Activated naive CD4-positive, alpha-beta T cell treated with anti-CD3 and anti-CD28 coated beads for 36 hours (primary cell): ENCODE measurements at places on chromosomes 13 and 19.

DNA sequence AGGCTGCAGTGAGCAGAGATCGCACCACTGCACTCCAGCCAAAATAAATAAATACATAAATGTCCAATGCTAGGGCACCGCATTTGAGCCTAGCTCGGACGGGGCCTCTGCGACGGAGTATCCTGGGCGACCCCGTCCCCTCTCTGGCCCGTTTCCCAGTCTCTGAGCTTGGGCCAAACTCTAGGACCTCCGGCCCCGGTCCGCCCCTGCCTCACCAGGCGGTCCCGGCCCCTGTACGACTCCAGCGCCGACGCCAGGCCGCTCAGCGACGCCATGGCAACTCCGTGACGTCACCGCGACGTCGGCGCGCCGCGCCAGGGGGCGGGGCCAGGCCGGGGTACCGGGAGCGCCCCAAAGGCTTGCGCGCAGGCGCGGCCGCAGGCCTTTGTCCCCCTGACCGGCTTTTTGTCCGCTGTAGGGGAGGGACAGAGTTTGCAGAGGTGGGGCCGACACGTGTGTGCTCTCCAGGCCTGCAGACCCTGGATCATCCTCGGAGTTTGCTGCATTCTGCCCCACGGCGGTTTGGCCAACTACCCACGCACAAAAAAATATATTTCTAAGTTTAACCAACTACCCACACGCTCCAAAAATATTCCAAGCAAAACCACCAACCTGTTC is at the start of gene PEX11G:
Gene PEX11G, minus strand, starts transcription at position 300 of the 618 bp plus-strand sequence. Its CDS starts 25 bp downstream, at position 275.
- H3K4me3 ChIP-seq: peak within 1 kb of the TSS; percentile 78
- no peaks in the 10 kb centered on the region for H3K27me3 ChIP-seq
- H3K4me1 ChIP-seq: peaks cover 14% of the 10 kb centered on the region
- no peaks in the 10 kb centered on the region for H3K36me3 ChIP-seq
- DNase-seq: peak; percentile 90
- H3K27ac ChIP-seq: peak within 1 kb of the TSS; percentile 71

- H3K36me3 ChIP-seq: no peaks in the 10 kb centered on the region
- H3K4me1 ChIP-seq: peaks cover 6% of the 10 kb centered on the region
- H3K4me3 ChIP-seq: no peak overlapping the region
- H3K27ac ChIP-seq: no peak overlapping the region
Measured at GRCh38 chr19:55146078-55146704, 2.8 kb downstream of the TNNT1 start.

GRCh38 chr13:28320209-28320608 is 174.7 kb downstream of the FLT1 start:
- no peaks in the 10 kb centered on the region for H3K36me3 ChIP-seq
- H3K4me1 ChIP-seq: no peaks in the 10 kb centered on the region
- H3K4me3 ChIP-seq: no peak overlapping the region
- H3K27me3 ChIP-seq: no peaks in the 10 kb centered on the region

DNA sequence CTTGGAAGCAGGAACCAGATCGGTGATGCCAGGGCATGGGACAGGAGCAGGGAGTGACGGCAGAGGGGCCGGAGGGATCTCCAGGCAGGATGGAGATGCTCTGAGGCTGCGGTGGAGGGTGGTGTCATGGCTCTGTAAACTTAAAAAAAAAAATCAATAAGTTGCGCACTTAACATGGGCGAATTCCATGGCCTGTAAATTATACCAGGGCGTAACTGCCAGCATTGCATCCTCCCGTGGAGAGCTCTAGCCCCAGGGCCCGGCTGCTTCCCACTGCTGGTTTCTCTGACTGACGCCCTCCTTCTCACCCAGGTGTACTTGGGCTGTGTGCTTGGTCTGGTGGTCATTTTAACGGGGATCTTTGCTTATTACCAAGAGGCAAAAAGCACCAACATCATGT is 8.7 kb downstream of the ATP12A start:
- no peak overlapping the region for H3K4me3 ChIP-seq
- no peak for DNase-seq
- no peaks in the 10 kb centered on the region for H3K36me3 ChIP-seq

- no peaks in the 10 kb centered on the region for H3K36me3 ChIP-seq
- no peaks in the 10 kb centered on the region for H3K4me1 ChIP-seq
- no peak overlapping the region for H3K27ac ChIP-seq
- no peak for DNase-seq
Measured at GRCh38 chr13:98242403-98242802, 65.3 kb upstream of the RNF113B start.

GRCh38 chr13:106391271-106391670 is 144.2 kb downstream of the EFNB2 start:
- no peaks in the 10 kb centered on the region for H3K4me1 ChIP-seq
- peaks cover 6% of the 10 kb centered on the region for H3K27me3 ChIP-seq
- no peak overlapping the region for H3K4me3 ChIP-seq
- no peak for DNase-seq

DNA sequence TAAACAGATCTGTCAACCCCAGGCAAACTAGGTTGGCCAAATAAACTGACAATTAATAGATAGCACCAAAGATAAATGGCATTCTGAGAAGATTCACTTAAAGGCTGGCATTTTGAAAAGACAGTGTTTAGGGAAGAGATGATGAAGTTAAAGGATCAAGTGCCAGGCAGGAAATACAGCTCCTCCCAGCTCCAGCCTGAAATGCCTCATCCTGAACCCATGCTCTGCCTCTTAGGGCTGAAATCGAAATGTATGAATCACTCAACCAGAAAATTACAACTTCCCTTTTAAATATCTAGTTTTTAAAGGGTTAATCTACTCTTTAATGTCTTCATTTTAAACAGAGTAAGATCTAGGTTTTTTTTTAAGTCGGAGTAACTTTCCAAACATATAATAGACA is 171.2 kb upstream of the UBL3 start:
- no peak for DNase-seq
- no peak overlapping the region for H3K27ac ChIP-seq
- no peak overlapping the region for H3K4me3 ChIP-seq
- H3K36me3 ChIP-seq: no peaks in the 10 kb centered on the region
- H3K4me1 ChIP-seq: no peaks in the 10 kb centered on the region
- H3K27me3 ChIP-seq: no peaks in the 10 kb centered on the region

DNA sequence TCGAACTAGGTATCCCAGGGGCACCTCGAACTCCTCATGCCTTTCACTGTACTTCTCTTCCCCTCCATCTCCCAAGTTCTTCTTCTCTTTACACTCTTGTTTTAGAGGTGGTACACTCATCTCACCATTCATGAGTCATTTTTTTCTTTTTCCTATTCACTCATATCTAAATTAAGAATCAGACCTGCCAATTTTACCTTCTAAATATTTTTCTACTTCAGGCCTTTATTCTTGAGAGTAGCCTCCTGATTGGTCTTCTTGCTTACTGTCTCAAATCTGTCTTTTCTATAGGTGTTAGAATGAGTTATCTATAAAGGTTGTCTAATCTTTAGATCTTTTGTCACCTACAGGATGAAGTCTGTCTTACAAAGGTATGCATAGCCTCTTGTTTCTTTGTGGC is 20.7 kb downstream of the TDRD3 start:
- no peak overlapping the region for H3K27ac ChIP-seq
- H3K36me3 ChIP-seq: peaks cover 13% of the 10 kb centered on the region
- no peak overlapping the region for H3K4me3 ChIP-seq
- DNase-seq: no peak

DNA sequence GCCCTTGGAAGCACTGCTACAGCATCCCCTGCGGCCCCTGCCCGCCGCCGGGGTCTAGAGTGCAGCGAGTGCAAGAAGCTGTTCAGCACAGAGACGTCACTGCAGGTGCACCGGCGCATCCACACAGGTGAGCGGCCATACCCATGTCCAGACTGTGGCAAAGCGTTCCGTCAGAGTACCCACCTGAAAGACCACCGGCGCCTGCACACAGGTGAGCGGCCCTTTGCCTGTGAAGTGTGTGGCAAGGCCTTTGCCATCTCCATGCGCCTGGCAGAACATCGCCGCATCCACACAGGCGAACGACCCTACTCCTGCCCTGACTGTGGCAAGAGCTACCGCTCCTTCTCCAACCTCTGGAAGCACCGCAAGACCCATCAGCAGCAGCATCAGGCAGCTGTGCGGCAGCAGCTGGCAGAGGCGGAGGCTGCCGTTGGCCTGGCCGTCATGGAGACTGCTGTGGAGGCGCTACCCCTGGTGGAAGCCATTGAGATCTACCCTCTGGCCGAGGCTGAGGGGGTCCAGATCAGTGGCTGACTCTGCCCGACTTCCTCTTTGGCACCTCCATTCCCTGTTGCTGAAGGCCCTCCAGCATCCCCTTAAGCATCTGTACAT is 4.9 kb downstream of the ZNF574 start:
- peaks cover 27% of the 10 kb centered on the region for H3K4me1 ChIP-seq
- no peaks in the 10 kb centered on the region for H3K27me3 ChIP-seq
- no peak overlapping the region for H3K27ac ChIP-seq

DNA sequence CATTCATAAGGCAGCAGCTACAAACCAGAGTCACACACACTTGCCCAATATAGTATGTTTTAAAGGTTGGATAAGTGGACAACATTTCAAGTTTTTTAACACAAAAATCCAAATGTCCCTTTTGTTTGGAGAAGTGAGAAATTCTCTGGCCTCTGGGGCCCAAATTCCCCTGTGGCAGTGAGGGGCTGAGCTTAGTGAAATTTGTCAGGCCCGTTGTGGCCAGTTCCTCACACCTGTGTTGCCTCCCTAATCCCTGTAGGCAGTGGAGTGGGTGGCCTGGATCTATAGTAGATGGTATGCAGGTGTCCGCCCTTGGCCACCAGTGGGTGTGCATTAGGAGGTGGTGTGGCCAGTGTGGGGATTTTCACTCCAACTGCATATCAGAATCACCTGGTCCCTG is 6.7 kb downstream of the WDR62 start:
- H3K4me1 ChIP-seq: peaks cover under 1% of the 10 kb centered on the region
- no peaks in the 10 kb centered on the region for H3K27me3 ChIP-seq
- H3K36me3 ChIP-seq: peaks cover 22% of the 10 kb centered on the region

- peak overlapping the region; percentile 81 for H3K27ac ChIP-seq
- peaks cover 17% of the 10 kb centered on the region for H3K4me1 ChIP-seq
- no peaks in the 10 kb centered on the region for H3K36me3 ChIP-seq
- no peaks in the 10 kb centered on the region for H3K27me3 ChIP-seq
- peak; percentile 78 for DNase-seq
Measured at GRCh38 chr19:2552859-2553258, 76.9 kb downstream of the GADD45B start.

DNA sequence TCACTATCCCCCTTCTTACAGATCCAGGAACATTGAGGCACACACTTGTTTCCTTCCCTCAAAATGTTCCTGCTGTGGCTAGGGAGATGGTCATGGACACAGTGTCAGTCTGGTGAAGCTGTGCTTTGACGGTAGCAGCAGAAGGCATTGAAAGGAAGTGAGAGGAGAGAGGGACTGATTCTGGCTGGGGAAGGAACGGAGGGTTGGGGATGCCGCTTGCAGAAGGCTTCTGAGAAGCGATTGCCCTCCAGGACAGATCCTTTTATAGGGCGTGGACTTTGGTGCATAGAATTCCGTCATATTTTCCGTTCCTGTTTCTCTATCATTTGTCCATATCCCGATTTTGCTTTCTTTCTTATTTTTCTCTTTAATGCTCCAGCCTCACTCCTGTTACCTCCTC is 14.1 kb upstream of the MYH14 start:
- no peak overlapping the region for H3K4me3 ChIP-seq
- no peaks in the 10 kb centered on the region for H3K36me3 ChIP-seq
- no peak overlapping the region for H3K27ac ChIP-seq
- DNase-seq: no peak
- peaks cover 12% of the 10 kb centered on the region for H3K27me3 ChIP-seq

GRCh38 chr13:97746649-97747048 is 206.8 kb upstream of the IPO5 start:
- H3K27me3 ChIP-seq: peaks cover 3% of the 10 kb centered on the region
- no peak overlapping the region for H3K27ac ChIP-seq
- H3K36me3 ChIP-seq: no peaks in the 10 kb centered on the region
- H3K4me3 ChIP-seq: no peak overlapping the region
- no peaks in the 10 kb centered on the region for H3K4me1 ChIP-seq

DNA sequence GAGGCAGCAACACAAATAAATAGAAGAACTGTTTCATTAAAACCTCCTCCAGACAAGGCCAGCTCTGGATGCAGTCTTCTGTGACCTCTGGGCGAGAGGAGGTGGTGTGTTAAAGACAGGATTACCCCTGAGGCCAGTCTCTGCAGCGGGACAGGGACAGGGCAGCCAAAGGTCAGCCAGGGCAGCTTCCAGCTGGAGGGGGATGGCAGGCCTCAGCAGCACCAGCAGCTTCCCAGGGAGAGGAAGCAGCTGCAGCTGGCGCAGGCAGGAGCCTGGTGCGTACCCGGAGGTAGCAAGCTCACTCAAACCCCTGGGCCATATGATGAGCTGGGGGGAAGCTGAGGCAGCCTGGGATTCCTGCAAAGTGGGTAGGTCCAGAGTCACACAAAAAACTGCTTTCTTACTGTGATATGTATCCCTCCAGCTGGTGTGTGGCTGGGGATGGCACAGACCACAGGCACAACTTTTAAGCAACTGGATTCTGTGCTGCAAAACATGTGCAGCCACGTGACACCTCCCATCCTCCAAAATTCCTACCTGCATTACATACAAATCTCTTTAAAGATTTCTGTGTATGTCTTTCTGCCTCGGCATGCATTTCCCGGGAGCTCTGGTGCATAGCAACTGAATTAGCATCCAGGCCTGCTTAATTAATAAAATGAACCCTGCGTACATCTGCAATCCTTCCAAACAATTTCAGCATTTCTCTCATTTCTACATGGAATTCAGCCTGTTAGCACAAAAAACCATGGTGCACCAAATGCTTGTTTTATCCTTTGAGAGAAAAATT is 238.3 kb upstream of the MAB21L1 start:
- no peak overlapping the region for H3K27ac ChIP-seq
- H3K27me3 ChIP-seq: peaks cover 6% of the 10 kb centered on the region
- H3K36me3 ChIP-seq: no peaks in the 10 kb centered on the region

GRCh38 chr13:28641600-28641926 is 17.4 kb upstream of the POMP start:
- peaks cover 7% of the 10 kb centered on the region for H3K4me1 ChIP-seq
- H3K27ac ChIP-seq: no peak overlapping the region
- no peak for DNase-seq
- peaks cover 10% of the 10 kb centered on the region for H3K27me3 ChIP-seq
- H3K36me3 ChIP-seq: no peaks in the 10 kb centered on the region

DNA sequence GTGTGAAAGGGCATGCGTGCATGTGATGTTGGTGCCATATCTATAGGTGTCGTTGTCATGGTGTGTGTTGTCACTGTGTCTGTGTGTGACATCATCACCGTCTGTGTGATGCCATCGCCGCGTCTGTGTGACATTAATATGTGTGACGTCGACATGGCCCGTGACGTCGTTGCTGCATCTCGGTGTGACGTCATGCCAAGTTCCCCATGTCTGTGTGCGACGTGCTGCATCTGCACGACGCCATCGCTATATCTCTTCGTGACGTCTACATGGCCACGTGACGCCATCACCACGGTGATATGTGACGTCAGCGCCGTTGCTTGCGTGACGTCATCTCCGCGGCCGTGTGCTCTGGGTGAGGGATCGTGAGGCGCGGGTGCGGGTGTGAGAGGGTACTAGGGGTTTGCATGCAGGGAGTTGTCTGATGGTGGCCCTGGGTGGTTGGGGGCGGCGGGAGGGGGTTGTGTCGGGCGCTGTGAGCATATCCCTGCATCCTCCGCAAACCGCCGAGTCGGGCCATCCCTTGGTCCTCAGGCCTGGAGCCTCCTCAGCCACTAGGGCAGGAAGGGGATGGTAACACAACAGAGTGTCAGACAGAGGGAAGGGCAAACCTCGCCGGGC is 14.6 kb downstream of the GTPBP3 start:
- no peaks in the 10 kb centered on the region for H3K4me1 ChIP-seq
- H3K27me3 ChIP-seq: peaks cover 13% of the 10 kb centered on the region
- H3K4me3 ChIP-seq: no peak overlapping the region
- H3K36me3 ChIP-seq: no peaks in the 10 kb centered on the region
- no peak for DNase-seq
